ENCODE measurements at places on chromosomes 5 and 9.

GRCh38 chr9:107484117-107484723 lies 5.3 kb downstream of the KLF4 start:
- no peak for DNase-seq

- no peak for DNase-seq
Measured at GRCh38 chr9:137781906-137782585, 95.5 kb upstream of the CACNA1B start.

DNA sequence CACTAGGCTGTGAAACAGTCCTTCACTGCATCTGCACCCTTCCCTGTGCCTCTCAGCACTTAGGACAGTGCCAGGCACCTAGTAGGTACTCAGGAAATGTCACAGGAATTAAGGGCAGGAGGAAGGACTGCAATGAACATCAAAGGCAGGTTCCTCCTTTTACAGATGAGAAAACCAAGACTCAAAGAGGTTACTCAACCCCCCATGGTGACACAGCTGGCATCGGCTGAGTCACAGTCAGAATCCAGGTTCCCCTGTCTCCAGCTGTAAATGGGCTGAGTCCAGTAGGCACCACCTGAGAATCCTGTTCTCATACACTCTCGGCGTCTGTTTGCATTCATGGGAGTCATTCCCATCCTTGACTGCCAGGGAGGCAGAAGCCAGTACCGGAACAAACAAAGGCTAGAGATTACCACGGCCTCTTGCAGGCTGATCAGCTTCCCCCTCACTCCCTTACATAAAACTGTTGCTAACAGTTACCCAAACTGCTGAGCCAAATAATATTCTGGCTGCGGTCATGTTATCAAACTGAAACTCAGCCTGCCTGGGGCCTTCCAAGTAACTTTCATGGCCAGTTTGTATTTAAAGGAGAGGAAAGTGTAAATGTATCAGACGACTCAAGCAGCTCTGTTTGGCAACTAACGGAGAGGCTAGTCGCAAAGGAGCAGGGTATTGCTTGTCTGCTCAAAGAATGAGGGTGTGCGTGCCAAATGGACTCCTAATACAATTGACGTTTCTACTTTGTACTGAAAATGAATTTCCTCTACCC lies 201.7 kb downstream of the PAPPA start:
- DNase-seq: no peak

GRCh38 chr9:20496328-20496727 lies 126.0 kb downstream of the MLLT3 start:
- DNase-seq: no peak

GRCh38 chr5:77709993-77710685 lies 66.0 kb downstream of the TBCA start:
- no peak for DNase-seq

- no peak for DNase-seq
Measured at GRCh38 chr5:125408448-125409233, 662.2 kb upstream of the ZNF608 start.

GRCh38 chr5:179280095-179280490 lies 65.2 kb downstream of the ADAMTS2 start:
- DNase-seq: no peak

- DNase-seq: no peak
Measured at GRCh38 chr9:97299809-97300414, 7.5 kb upstream of the CCDC180 start.

DNA sequence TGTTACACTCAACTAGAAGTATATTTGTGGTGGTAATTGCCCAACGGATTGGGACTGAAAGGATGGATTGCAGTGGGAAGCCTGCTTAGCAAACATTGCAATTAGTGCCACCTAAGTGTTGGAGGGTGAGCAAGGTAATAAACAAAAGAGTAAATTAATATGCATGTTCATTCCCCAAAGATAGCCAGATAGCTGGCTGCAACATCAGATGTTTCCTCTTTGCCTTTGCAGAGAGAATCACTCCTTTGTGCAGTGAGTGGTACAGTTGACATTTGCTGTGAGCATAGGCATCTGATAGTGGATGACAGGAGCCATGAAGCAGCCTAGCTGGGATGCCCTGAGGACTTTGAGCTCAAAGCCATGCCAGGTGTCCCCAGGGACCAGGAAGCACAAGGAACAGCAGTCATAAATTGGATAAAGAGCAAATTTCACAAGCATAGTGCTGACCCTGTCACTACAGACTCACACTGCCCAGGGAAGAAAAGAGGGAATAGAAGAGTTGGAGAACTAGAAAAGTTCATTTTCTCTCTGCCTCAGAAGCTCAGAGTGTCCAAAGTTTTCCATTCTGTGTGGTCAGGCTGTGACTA lies 336.1 kb upstream of the SLC30A5 start:
- no peak for DNase-seq
